ENCODE measurements at places on chromosomes 2 and 18.

DNA sequence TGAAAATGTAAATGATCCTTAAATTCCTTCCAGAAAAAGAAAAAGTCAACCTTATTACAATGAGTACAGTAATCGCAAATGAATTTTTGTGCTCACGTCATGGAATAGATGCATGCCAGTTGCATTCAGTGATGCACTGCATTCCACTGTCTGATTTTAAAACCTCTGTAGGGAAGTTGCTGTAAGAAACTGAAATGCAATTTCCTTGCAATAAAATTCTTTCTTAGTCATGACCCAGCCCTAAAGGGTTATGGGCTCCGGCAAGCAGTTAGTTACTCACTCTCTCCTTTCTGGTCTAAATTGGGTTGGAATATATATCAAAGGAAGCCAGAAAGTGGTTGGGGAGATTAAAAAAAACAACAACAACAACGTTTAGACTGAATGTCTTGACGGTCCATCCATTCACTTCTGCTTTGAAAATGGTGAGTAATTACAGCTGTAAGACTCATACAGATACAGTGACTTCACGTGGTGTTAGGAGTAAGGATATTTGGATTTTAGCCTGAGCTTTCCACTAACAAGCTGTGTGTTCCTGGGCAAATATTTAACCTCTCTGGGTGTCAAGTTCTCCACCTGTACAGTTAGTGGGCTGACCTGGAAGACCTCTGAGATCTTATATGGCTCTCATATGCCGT, 8.6 kb upstream of the RND3 start:
- peaks cover 3% of the 10 kb centered on the region for H3K27me3 ChIP-seq
- no peak overlapping the region for H3K4me3 ChIP-seq
- no peaks in the 10 kb centered on the region for H3K36me3 ChIP-seq
- DNase-seq = no peak
- no peak overlapping the region for H3K27ac ChIP-seq

DNA sequence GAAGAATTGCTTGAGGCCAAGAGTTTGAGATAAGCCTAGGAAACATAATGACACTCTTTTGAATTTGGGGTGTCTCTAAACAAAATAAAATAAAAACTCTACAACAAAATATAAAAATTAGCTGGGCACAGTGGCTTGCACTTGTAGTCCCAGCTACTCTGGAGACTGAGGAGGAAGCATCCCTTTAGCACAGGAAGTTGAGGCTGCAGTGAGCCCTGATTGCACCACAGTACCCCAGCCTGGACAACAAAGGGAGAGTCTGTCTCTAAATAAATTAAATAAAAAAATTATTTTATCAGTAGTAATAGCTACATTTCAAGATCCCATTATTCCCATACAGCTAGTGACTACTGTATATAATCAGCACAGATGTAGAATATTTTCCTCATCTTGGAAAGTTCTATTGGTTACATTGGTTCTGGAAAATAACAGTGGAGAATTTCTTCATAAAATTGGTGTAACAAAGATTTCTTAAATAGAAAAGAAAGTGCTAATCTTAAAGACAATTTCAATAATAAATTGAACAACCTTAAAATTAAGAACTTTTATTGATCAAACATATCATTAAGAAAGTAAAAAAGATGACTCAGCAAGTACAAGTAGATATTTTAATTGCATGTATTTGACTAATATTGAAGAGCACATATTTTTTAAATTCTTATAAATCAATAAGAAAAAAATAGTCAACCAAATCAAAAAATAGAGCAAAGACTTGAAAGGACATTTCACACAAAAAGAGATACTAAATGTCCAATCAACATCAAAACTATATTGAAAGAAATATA, 90.4 kb upstream of the KYNU start:
- H3K4me3 ChIP-seq = no peak overlapping the region
- no peaks in the 10 kb centered on the region for H3K4me1 ChIP-seq
- no peaks in the 10 kb centered on the region for H3K36me3 ChIP-seq
- no peaks in the 10 kb centered on the region for H3K27me3 ChIP-seq
- DNase-seq = no peak

GRCh38 chr2:234447189-234447588, 49.7 kb downstream of the ARL4C start:
- DNase-seq = no peak
- H3K36me3 ChIP-seq = no peaks in the 10 kb centered on the region
- H3K4me1 ChIP-seq = peaks cover 7% of the 10 kb centered on the region

DNA sequence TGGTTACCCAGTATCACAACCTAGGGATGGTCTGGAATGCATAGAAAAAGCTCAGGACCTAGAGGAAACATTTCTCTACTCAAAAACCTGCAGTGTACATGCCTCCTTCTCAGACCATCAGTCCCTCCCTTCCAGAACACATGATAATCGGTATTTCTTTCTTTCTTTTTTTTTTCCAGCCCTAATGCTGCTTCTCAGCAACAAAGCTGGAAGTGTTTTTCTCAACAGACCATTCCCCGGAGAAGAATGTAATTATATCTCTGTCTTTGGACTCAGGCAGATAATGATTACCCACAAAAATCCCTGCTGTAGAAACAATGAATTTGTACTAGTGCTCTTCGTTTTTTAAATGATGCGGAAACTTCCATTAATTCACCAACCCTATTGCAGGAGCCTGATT, 44.1 kb upstream of the NDUFV2 start:
- H3K4me3 ChIP-seq = no peak overlapping the region
- no peaks in the 10 kb centered on the region for H3K36me3 ChIP-seq
- H3K27me3 ChIP-seq = no peaks in the 10 kb centered on the region
- no peak for DNase-seq

DNA sequence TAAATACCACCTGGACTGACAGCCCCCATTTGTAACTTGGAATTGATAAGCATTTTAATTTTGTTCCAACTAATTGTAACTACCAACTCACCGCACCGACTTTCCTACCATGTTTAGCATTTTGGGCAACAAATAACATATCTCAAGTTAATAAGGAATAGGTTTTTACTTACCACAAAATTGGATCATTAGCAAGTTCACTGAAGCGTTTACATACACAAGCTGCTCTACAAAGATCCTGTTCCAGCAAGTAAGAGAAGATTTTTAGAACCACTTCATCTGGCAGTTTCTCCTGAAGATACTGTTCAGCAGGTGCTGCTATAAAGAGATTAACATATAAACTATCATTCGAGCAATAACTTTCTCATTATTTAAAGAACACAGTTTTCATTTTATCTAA, 55.7 kb downstream of the MSH6 start:
- no peak overlapping the region for H3K4me3 ChIP-seq
- H3K36me3 ChIP-seq = peaks cover 66% of the 10 kb centered on the region
- no peaks in the 10 kb centered on the region for H3K27me3 ChIP-seq
- H3K4me1 ChIP-seq = no peaks in the 10 kb centered on the region
- H3K27ac ChIP-seq = no peak overlapping the region

DNA sequence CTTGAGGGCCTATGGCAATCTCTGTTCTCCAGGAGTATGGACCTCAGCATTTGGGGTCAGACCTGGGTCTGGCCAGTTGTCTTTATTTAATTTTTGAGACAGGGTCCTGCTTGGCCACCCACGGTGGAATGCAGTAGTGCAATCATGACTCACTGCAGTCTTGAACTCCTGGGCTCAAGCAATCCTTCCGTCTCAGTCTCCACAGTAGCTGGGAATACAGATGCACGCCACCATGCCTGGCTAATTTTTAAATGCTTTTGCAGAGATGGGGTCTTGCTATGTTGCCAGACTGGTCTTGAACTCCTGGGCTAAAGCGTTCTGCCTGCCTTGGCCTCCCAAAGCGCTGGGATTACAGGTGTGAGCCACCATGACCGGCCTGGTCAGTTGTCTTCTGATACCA, 46.4 kb upstream of the INHBB start:
- H3K27ac ChIP-seq = no peak overlapping the region
- no peak for DNase-seq
- H3K4me1 ChIP-seq = no peaks in the 10 kb centered on the region
- no peaks in the 10 kb centered on the region for H3K27me3 ChIP-seq

- no peaks in the 10 kb centered on the region for H3K27me3 ChIP-seq
- no peaks in the 10 kb centered on the region for H3K4me1 ChIP-seq
- no peaks in the 10 kb centered on the region for H3K36me3 ChIP-seq
Observed at GRCh38 chr2:160087854-160088745, 25.7 kb upstream of the PLA2R1 start.

DNA sequence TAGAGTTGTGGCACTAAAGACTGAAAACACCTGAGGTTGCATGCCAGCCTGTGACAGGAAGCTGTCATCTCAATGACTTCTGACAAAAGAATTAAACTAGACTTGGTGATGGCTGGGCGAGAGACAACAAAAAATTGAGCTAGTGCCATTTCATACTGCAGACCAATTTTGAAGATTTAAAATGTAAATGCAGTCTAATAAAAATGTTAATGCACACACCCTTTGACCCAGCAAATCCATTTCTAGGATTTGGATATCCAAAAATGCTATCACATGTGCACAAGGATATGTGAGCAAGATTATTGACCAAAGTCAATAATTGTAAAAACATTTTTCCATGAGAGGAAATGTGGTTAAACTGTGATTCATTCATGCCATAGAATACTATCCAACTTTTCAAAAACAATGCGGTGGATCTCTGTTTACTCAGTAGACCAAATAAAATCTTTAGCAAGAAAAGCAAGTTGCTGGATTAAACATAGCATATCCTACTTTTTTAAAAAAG, 5.6 kb downstream of the FBXO36 start:
- H3K27me3 ChIP-seq = no peaks in the 10 kb centered on the region
- H3K4me1 ChIP-seq = no peaks in the 10 kb centered on the region
- no peak overlapping the region for H3K4me3 ChIP-seq

- H3K4me3 ChIP-seq = no peak overlapping the region
- no peak overlapping the region for H3K27ac ChIP-seq
- DNase-seq = no peak
- no peaks in the 10 kb centered on the region for H3K27me3 ChIP-seq
- no peaks in the 10 kb centered on the region for H3K36me3 ChIP-seq
Observed at GRCh38 chr2:183371545-183371944, 247.3 kb downstream of the NUP35 start.

DNA sequence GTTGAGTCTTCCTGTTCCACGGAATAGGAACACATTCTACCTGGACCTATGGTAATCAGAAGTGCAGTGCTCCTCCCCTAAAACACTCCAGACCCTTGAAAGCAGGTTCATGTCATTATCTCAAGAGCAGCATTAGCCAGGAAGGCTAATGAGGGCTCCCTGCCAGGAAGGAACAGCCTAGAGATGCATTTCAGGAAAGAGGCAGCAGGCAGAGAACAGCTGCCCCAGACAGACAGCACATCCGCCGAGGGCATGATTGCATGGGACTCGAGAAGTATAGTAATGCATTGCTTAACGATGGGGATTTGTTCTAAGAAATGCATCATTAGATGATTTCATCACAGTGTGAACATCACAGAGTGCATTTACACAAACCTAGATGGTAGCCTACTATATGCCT, 171.5 kb downstream of the ALK start:
- no peak overlapping the region for H3K4me3 ChIP-seq
- H3K27me3 ChIP-seq = no peaks in the 10 kb centered on the region
- no peak for DNase-seq
- no peak overlapping the region for H3K27ac ChIP-seq
- H3K4me1 ChIP-seq = peaks cover 12% of the 10 kb centered on the region
- no peaks in the 10 kb centered on the region for H3K36me3 ChIP-seq

- no peak overlapping the region for H3K27ac ChIP-seq
- H3K4me1 ChIP-seq = no peaks in the 10 kb centered on the region
- no peak for DNase-seq
- H3K27me3 ChIP-seq = no peaks in the 10 kb centered on the region
- H3K4me3 ChIP-seq = no peak overlapping the region
Observed at GRCh38 chr2:124319577-124319976, 294.5 kb downstream of the CNTNAP5 start.

DNA sequence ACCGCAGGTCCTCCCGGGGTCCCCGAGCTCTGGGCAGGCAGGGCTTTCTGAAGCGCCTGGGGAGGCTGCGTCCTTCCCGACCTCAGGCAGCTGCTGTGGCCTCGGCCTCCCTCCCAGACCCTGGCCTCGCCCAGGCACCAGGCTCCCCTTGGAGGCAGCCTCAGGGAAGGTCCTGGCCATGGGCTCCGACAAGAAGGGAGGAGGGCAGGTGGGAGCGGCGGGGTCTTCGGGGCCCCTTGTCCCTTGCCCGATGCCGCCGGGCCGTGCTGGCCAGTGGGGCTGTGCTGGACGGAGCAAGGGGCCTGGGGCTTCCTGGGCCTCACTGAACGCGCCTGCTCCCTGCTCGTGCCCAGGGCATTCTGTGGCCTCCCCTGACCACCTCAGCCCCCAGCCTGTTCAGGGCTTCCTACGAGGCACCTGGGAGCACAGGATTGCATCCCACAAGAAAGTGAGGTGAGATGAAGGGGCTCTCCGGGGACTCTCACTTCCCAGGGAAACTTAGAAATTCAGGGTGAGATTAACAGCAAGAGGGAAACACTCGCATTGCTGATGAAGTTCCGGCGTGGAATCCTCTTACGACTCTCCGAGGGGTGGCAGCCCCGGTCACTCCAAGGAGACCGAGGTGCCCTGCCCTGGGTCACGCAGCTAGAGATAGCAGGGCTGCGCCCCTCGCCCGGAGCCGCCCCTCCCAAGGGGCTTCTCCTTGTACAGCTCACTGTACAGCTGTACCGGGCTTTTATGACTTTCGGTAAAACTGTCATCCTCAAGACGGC, 778 bp downstream of the MFSD2B start:
- H3K4me1 ChIP-seq = no peaks in the 10 kb centered on the region
- no peaks in the 10 kb centered on the region for H3K36me3 ChIP-seq

GRCh38 chr2:9547262-9547991, 8.2 kb downstream of the ADAM17 start:
- peak overlapping the region; percentile 53 for H3K27ac ChIP-seq
- H3K27me3 ChIP-seq = no peaks in the 10 kb centered on the region
- no peak overlapping the region for H3K4me3 ChIP-seq
- H3K36me3 ChIP-seq = peaks cover 10% of the 10 kb centered on the region
- no peaks in the 10 kb centered on the region for H3K4me1 ChIP-seq

All from endodermal cell (in vitro differentiated cells).